Kidney epithelial cell (primary cell): ENCODE measurements at places on chromosomes 2 and 18.

GRCh38 chr2:46163098-46163430 is 134.1 kb upstream of the EPAS1 start:
- no peak for DNase-seq

- DNase-seq: no peak
These were observed 270.4 kb downstream of the ARHGAP15 start for GRCh38 chr2:143399631-143400069.

DNA sequence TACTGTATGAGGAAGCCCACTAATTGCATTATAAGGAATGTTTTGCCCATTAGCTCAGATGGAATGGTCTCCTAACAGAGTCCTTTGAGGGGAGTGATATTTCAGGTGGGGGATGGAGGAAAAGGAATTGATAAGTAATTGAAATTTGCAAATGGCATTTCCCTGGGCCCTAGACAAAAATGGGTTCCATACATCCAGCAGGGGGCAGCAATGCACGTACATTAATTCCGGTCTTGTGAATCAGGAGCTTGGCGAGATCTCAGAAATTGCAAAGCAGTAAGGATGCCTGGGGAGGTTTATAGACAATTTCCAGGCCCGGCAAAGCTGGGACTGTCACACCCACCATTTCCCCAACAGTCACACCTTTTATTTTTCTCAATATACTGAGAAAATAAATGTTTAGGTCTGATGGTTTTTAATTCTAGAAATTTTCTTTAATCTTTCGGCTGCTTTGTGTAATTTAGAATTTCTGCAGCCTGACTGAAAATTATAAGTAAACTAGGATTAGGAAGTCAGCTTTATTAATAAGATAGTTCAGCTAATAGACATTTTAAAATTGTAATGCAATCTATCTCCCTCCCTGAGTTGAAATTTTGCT is 122.8 kb downstream of the LYPD1 start:
- DNase-seq: no peak

- no peak for DNase-seq
These were observed 29.3 kb downstream of the COX7A2L start for GRCh38 chr2:42331569-42332284.

DNA sequence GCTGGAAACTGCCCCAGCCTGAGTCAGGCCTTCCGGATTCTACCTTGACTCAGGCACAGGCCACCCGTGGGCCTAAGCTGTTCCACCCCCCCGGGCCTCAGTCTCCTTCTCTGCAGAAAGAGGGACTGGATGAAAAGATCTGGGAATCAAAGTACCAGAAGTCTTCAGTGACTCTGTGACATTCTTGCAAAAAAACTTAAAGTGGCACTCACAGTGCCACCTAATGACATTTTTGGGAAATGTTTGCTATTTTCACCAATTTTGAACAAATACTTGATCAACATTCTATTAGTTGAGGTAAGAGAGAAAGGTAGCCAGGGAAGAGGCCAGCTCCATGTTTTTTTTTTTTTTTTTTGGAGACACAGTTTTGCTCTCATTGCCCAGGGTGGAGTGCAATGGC is 48.3 kb upstream of the ACAA2 start:
- no peak for DNase-seq
